ENCODE measurements at places on chromosomes 6 and 20.

- no peak for DNase-seq
These were observed 39.3 kb upstream of the ID1 start for GRCh38 chr20:31565699-31566318.

DNA sequence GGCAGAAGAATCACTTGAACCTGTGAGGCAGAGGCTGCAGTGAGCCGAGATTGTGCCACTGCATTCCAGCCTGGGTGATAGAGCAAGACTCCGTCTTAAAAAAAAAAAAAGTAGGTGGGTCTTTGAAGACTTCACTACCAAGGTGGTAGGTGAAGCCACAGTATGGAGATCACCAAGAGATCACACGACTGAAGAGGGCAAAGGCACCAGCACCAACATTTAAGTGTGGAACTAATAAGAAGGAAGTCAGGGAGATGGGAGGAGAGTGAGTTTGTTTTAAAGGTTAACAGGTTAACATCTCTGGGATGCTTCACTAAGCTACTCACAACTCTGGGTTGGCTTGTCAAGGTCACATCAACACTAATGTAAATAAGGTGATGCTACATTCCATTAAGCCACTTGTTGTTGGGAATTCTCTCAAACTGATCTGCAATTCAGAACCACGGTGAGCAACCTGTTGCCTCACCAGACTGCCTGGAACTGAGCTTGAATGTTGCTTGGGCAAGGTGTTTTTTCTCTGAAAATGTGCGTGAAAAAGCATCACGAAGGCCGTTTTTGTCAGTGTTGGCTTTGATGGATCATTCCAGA, 48.7 kb downstream of the KCTD20 start:
- DNase-seq: no peak

DNA sequence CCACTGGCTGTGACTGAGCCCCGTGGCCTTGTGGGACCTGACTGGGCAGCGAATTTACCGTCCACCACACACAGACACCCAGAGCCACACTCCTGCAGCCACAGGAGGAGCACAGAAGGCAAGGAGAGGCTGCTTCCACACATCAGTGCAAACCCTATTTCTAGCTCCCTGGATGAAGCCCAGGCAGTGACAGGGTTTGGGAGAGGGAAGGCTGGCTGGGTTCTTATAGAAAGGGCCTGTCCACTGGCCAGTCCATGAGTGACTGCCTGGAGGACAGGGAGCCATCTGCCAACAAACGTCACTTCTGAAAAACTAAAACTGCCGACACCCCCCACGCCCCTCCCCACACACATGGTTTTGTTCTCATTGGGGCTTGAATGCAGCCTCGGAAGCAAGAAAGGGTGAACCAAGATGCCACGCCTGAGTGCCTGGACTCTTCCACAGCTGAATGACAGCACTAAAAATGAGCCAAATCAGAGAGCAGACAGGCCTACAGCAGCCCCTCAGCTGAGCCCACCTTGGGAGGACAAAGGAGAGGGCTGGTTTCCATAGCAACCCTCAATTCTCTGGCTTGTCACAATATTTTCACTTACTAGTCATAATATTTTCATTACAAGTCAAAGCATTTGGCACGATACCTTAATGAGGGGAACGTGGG, 38.4 kb downstream of the RRBP1 start:
- no peak for DNase-seq

DNA sequence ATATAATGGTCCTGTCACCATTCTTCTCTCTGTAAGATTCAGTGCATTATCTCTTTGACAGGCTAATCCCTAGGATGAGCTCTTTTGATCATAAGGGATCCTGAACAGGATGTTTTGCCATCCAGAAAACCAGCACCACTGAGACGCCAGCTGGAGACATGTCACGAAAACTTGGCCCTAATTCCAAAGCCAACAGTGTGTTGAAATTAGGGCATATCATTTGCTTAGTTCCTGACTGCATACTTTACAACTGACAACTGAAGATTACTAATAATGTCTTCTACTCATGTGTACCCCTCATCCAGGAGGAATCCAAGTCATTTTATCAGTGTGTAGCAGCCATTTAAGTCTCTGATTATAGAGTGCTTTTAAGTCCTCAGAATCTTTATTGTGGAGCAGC, 243.6 kb downstream of the KCNQ5 start:
- no peak for DNase-seq

GRCh38 chr20:32484958-32485769, 100.0 kb downstream of the NOL4L start:
- peak; percentile 36 for DNase-seq

GRCh38 chr6:155185544-155185943, 78.3 kb upstream of the CLDN20 start:
- no peak for DNase-seq

- DNase-seq: no peak
These were observed 11.5 kb downstream of the CFAP206 start for GRCh38 chr6:87419266-87419665.

- DNase-seq: no peak
These were observed 1.6 kb downstream of the ZMYND8 start for GRCh38 chr20:47354714-47355488.

- DNase-seq: no peak
These were observed 10.1 kb upstream of the NXT1 start for GRCh38 chr20:23340524-23340923.

- no peak for DNase-seq
These were observed 9.0 kb upstream of the NCOA6 start for GRCh38 chr20:34834459-34834893.

DNA sequence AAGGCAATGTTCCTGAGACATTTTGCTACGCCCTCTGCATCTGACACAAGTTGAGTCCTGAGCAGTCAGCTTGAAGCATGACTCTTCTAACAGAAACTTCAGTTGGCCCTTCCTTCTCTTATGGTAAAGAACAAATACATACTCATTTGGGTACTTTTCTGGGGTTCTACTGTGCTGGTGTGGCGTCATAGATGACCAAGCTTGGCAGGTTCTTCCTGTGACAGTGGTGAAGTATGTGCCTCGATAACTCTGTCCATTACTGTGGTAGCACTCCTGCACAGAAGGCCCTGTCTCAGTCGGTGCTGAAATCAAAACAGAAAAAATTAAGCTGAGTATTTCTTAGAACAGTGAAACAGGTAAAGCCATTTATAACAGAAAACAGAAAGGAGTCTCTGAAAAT, 152.5 kb downstream of the SLC22A3 start:
- DNase-seq: no peak

DNA sequence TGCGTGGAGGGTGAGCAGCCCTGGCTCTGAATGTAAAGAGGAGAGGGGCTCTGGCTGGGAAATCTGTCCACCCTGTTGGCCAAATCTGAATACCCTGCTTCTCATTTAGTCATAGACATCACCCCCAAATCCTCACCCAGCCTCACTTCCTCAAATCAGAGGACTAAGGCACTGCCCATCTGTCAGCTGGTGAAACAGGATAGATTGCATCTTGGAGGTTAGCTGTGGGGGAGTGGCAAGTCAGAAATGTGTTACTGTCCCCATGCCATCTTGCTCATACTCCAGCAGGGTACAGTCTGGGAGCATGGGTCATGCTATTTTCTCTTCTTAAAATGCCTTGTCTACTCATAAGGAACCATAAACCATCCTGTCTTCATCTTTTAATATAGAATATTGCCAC, 9.5 kb upstream of the DTNBP1 start:
- no peak for DNase-seq

- no peak for DNase-seq
These were observed 652.8 kb upstream of the CITED2 start for GRCh38 chr6:140027219-140027618.

DNA sequence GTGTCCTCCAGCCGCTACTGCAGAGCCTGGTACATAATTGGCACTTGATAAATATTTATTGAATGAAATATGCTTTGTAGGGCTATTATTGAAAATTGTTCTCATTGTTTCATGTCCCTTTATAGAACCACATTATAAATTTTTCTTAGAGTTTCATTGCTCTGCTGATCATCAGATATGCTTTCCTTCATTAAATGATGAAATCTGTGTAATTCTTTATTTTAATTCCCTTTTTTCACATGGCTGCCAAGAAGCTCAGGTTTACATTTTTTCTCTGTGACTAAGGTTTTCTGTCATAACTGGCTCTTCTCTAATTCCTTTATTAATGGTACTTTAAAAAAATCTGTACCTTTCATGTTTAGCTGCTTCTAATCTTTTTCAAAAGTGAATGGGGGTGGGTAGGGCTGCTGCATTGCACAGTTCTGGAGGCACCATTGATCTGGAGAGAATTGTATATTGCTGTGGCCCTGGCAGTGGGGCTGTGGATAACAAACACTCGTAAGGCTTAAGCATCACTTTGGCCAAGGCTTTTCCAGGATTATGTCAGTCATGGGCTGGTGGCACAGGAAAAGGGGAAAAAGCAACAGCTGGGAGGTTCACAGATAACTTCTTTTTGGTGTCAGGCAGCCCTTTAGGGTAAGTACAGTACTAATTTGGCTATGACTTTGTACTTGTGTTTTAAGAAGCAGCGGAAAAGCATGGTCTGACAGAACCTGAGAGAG, 43.8 kb downstream of the ARFGEF2 start:
- no peak for DNase-seq

DNA sequence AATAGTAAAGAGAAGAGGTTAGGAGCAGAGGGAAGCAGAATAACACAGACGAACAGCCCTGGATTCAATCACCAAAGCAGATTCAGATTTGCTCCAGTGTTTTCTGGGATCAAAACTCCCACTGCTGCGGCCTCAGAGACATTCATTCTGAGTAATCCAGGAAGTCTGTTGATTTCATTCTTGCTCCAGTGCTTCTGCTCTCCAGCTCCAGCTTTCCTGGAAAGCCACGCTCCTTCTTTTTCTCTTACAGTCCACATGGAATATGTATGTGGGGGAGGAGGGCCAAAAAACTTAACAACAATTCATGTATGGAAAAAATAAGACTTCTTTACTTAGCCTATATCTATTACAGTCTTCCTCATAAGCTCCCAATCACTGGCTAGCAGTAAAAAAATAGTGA, 26.4 kb upstream of the UST start:
- no peak for DNase-seq

DNA sequence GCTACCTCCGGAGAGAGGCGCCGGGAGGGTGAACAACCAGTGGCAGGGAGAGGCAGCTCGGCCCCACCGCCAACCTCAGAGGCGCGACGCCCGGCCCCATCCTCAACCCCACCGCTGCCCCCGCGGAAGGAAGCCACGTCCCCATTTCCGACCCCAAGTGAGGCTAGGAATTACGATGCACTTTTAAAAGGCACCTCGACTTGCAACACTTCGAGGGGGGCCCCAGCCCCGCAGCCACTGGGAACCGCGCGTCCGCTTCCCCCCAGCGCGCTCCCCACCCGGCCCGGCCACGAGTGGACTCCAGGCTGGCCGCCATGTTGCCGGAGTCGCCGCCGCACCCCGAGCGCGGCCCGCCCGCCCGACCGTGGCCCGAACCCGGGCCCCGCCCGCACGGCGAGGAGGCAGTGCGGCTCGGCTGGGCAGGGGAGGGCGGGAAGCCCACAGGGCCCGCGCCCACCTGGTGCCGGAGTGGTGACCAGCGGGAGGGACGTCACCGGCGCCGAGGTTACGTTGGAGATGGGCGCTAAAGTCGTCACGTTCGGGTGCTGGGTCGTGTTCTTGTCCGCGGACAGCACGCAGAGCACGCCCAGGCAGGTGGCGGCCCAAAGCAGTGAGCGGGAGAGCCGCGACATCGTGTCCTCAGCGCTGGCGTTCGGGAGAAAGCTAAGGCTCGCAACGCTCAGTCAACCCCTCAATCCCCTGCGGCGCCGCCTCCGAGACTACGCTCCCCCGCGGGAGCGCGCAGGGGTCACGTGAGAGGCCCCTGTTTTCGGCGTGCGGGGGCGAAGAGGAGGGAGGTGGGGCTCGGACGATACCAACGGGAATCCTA, at the start of gene CD164:
TSS of gene CD164 (minus strand) at position 721 of the 829 bp plus-strand sequence. CDS start at position 632, 89 bp downstream.
- peak; percentile 80 for DNase-seq

DNA sequence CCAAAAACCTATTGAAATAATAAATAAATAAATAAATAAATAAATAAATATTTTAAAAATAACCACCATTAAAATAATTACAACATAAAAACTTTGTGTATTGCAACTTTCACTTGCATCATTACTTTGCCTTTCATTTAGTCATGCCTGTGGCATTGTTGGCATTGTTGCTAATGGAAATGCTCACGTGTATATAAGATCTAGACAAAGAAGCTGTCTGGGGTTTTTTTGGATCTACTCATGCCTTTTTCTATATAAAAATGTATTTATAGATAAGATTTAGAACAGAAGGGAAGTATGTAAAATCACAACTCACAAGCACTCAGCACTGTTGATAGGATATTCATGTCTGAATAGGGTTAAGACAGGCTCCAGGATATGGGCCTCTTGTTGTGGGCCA, 27.9 kb downstream of the GFRA4 start:
- DNase-seq: no peak

DNA sequence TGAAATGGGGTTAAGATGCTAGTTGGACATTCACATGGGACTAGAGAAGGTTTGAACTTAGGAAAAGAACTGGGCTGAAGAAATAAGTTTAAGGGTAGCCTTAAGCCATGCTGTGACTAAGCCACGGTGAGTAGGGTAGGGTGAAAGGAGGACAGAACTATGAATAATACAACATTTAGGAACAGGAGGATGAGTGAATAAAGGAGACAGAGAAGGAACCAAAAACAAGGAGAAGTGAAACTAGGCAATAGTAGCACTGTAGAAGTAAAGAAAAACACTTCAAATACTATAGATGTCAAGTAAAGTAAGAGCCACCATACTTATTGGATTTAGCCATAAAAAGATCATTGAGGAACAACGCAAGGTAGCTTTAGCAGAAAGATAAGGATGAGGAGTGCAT, 111.2 kb downstream of the KCNQ5 start:
- DNase-seq: no peak

- DNase-seq: no peak
These were observed 24.7 kb upstream of the HDAC2 start for GRCh38 chr6:113995634-113996033.

- no peak for DNase-seq
These were observed 101.3 kb downstream of the SNX5 start for GRCh38 chr20:17867131-17867925.

DNA sequence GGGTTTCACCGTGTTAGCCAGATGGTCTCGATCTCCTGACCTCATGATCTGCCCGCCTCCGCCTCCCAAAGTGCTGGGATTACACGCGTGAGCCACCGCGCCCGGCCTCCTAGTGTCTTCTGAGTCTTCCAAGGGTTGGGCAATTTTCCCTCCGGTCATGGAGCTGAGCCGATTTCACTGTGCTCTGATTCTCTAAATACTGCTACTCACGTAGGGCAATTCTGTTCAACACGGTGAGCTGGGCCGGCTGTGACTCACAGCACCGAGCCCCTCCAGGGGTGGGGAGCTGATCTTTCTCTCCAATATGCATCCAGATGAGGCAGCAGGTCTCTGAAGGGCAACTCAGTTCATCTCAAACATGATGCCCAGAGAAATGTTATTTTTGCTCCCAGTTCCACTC, 71.6 kb upstream of the CD93 start:
- no peak for DNase-seq

GRCh38 chr6:17536586-17536985, 63.5 kb upstream of the FAM8A1 start:
- DNase-seq: no peak

- DNase-seq: no peak
These were observed 693 bp downstream of the HLA-F start for GRCh38 chr6:29723666-29724588.

DNA sequence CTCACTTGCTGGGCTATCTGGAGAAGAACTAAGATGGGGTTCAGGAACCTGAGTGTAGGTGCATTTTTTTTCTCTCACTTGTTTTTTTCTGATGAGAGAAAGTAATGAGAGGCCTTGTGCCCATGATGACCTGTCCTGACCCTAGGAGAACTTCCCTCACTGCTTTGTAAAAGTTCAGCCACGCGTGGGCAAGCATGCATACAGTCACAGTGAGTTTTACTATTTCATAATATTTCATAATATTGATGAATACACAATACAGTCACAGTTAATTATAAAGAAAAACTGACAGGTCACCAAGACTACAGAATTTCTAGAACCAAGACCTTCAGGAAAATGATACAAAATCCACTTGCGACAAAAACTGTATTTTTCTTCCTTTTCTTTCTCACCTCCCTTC, 111.8 kb downstream of the MAP7 start:
- DNase-seq: no peak

All from GOT3 (cell line).